ENCODE measurements at places on chromosomes 16 and 17.

DNA sequence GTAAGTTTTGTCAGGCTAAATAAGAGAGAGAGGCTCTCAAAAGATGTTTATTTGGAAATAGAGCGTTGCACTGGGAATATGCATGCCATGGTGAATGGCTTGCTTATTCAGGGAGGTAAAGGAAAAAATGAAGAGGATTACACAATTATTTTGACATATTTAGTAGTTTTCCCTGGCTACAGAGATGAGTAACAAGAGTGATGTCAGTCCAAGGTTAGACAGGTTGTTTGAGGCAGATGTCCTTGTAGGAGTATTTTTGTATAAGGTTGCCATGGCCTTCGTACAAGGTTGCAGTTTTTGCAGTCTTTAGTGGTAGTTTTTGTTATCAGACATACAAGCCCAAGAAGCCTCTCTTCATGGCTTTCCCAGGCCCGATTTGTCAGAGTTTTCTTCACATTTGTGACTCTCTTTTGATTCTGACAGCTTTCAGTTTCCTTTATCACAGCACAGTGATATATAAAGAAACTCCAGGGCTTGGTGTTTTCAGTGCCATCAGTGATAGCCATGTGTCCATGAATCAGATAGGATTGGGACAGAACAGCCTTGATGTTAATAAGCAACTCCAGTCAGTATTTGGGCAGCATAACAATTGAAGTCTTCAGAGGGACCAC is 18.7 kb upstream of the LGALS9 start:
- no peak for DNase-seq

DNA sequence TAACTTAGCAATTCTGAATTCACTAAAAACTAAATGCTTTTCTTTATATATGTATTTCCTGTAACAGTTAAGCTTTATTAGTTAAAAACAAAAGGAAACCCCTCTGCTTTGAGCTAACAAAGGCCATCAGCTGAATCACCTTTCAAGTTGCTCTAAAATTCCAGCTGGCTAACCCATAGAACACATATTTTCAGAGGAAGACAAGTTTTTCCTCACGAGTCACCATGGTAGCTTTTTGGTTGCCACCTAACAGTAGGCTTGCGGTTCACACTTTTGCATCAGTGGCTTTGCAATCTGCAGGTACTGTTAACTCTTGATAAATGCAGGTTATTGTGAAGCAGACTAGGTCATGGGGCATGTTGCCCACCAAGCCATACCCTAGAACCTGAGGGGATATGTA is 57.6 kb upstream of the IRX5 start:
- DNase-seq = no peak

DNA sequence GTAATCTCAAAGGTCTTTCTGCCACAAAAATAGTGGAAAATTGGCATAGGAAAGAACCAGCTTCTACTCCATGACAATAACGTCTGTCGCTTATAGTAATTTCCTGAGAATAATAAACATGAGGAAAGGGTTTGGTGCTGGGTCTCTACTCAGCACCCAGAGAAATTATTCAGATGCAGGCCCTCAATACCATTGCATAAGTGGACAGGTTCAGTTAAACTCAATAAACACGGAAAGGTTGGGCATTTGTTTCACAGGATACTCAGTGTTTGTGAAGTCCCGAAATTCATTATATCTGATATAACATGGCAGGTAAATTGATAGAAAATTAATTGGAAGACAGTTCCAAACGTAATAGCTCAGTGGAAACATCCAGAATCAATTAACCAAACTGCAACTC is 254.0 kb downstream of the CNTNAP4 start:
- no peak for DNase-seq

DNA sequence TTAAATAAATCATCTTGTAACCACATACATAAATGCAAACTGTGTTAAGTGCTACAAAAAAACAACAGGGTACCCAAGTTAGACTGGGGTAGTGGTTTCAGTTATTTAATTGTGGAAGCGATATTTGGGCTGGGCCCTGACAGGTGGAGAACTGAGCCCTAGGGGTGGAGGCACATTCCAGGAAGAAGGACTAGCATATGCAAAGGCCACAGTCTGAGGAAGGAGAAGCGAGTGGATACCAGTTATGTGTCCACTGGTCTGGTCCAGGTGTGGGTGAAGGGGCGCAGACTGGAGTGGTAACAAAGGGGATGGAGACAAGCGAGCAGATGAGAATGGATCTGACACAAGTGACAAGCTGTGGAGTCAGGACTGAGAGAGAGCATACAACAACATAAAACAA is 22.9 kb downstream of the TXNDC11 start:
- no peak for DNase-seq

DNA sequence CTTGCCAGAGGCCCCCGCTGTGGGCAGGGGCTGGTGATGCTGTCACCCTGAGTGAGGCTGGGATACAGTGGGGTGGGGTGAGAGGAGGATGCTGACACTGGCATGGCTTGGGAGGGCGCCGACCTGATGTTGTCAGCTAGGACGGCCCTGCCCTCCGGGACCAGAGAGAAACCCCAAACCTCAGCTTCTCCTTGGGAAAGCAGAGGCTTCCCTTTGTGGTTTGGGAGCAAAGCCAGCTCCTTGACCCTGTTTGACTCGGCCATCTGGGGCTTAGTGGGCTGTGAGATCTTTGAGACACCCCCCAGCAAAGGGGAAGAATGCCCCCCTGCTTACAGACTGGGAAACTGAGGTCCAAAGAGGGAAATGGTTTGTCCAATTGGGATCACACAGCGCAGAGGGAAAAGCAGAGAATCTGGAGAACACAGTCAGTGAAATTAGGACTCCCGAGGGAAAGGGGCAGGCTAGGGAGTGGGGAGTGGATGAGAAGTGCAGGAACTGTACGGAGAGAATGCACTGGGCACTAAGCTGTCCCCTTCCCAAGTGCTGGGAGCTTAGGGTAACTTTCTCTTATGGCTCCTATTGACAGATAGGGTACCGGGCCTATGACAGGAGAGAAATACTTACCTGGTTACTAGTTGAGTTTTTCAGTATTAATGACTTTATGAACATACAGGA is 40.7 kb upstream of the DLX4 start:
- DNase-seq = no peak

- DNase-seq = no peak
Measured at GRCh38 chr16:30041841-30042240, 10.8 kb upstream of the TLCD3B start.

DNA sequence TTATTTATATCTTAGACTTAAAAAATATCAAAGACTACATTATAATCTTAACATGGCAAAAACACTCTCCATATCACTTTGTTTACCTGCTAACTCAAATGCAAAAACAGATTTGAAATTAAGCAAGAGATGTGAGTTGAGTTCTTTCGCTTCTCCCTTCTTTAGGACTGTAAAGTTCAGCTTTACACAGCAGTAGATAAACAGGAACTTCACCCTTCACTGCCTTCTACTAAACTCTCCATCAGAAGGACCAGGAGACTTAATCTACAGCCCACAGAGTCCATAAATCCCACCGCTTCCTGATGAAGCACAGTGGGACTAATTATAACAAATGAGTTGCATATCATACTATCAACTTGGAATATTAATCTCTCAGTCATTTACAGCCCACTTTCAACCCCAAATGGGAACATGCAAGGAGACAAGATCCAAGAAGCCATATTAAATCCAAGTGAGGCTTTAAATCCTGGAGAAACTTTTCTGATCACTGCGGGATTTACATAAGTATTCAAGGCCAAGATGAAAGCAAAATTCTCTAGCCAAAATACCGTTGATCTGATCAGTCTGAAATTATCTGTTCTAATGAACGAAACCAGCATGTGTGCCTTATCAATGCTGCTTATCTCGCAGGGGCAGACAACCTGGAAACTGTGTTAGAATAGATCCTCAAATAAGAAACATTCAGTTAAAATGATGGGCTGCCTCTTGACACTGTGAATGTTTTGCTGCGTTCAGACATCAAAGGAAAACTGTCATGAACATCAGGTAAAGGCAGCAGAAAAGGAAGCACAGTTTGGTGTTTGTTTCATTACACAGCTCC is 1.6 kb downstream of the AMFR start:
- no peak for DNase-seq

DNA sequence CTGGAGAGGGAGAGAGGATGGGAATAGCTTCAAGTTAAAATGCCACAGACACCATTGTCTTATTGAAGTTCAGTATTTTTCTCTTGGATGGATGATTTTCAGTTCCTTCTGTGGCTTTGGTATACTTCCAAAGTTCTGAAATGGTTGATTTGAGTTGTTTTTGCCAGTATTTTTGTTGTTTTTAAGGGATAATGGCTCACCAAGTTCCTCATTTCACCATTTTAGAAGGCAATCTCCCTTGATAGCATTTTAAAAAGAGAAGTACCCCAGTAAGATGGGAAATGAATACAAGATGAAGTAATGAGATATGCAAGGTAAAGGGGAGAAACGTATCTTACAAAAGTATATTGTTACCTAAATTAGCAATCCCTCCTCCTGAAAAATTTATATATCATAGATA is 18.5 kb upstream of the SPDYE4 start:
- no peak for DNase-seq

DNA sequence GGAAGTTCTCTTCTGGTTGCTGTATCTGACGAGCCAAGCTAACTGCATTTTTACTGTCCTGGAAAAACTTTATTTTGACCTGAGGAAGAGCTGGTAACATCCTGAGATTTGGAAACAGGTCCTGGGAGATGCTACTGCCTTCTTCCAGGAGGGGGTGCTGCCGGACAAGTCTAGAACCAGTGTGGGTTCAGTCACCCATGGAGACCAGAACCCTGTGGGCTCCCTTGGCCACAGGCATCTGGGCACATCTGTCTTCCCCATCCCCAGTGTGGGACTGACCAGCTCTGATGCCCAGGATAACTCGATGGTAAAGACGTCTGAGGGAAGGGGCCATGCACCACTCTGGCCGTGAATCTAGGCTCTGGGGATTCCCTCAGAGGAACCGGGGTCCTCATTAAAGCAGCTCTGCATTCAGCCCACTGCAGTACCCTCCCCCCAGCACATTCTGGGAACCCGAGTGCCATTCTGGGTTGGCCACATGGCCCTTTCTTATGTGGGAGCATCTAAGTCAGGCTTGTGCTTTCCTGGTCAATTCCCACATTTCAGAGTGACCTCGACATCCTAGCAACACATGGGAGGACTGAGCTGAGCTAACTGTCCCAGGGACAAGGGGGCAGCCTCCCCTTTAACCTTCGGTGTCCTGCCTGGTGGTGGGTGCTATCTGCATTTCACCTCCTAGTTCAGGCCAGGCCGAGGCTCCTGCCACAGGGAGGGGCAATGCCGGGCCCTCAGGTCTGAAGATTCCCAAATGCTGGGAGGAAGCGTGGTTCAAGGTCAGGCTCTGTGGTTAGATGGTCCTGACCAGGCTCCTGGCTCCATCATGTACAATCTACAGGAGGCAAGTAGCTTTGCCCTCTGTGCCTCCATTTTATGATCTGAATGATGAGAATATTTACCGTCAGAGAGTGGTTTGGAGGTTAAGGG is 6.4 kb downstream of the C16orf86 start:
- no peak for DNase-seq

DNA sequence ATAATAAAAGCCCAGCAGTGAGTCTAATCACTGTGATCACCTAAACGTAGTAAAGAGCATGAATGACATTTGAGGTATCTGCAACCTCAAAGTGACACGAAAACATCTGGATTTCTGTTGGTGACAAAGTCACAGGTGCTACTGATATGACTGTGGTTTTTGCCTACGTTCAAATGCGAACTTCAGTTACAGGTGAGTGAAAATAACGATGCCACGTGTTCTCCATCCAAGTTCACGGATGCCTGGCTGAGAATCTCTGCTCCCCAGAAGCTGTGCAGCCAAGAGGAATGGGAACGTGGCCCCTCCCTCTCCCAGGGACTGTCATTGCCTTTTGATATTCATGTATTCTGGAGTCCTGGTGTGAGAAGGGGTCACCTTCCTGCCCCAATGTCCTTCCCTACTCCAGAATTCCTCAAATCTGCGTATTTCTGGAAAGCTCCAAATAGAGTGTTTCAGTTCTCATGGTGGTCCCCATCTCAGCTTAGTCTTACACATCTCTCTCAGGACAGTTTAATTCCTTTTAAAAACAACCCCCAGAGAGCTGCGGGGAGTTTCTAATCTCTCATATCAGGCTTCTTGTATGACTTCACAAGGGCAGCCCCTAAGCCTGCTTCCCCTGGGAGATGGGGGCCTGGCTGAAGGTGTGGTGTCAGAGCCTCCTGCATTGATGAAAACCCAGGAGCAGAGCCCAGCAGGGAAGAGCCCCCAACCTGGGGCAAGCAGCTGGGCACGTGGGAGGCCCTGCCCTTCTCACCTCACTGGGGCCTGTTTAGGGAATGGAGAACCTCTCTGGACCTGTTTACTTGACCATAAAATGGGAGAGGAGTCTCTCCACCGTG is 25.8 kb downstream of the PIK3R5 start:
- no peak for DNase-seq

- DNase-seq = no peak
Measured at GRCh38 chr16:19894586-19894985, 9.9 kb upstream of the GPRC5B start.

DNA sequence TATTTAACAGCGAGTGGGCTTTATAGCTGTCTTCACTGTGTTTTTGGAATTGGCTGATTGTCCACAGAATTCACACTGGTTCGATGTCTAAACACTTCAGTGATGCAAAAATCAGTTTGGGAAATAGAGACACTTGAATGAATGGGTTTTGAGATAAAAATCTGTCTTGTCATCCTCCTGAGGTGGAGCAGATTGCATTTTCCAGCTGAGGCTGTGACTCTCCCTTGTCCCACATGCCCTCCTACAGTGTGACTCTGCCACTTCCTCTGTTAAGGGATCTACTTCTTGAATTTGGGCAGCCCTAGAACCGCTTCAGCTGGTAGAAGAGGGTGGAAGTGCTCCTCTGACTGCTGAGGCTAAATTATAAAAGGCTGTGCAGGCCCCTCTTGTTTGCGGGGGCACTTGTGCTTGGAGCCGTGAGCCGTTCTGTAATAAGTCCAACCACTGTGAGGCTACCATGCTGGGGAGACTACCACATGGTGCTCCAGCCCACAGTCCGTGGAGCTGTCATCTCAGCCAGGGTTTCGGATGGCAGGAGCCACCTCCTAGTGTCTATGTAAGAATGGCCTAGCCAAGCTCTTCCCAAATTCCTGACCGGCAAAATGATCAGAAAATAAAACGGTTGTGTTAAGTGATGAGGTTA is 175.9 kb downstream of the SPECC1 start:
- DNase-seq = no peak

- no peak for DNase-seq
Measured at GRCh38 chr17:78343187-78343542, 16.7 kb downstream of the SOCS3 start.

Data from caudate nucleus (tissue), 63 donors.